RWPE1 (cell line): ENCODE measurements at places on chromosomes 1 and 21.

GRCh38 chr1:181936768-181937581 is 124.5 kb downstream of the ZNF648 start:
- DNase-seq: peak; percentile 61

- DNase-seq: peak; percentile 71
Measured at GRCh38 chr1:203127666-203128430, at the start of gene ADORA1. Gene ADORA1 (plus strand): TSS chr1:203127726. CDS start chr1:203128842, 1,116 bp downstream.

DNA sequence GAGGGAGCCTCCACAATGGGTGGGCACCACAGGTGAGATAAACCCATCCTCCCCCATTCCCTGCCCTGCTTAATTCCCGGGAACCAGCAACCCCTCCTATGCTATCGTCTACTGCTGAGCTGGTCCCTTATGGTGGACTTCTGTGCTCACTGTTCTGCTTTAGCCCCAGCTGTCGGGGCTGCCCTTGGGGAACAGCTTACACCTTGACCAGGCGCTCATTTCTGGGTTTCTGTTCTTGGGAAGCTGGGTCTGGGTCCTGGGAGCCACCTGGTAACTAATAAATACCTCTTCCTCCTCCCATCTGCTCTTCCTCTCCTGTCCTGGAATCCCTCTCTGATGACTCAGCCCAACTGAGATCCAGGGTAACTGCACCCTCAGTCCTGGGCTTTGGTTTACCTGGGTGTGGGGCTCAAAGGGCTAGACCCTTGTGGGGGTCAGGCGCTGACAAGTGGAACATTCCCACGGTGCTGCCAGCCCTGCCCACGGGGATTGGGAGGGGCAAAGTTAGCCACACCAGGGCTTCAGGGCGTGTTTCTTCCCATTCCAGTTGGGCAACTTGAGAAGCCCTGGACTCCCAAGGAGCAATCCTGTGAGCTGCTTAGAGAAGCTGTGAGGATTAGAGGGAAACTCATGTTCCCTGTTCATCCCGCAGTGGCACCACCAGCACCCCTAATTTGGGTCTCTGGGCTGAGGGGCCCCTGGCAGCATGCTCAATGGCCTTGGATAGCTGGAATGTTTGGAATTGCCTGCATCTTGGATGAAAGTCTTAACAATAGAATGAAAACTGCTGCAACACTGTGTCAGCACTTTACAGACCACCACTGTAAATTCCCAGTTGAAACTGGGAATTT is 1.6 kb downstream of the PCAT6 start:
- DNase-seq: peak; percentile 59

DNA sequence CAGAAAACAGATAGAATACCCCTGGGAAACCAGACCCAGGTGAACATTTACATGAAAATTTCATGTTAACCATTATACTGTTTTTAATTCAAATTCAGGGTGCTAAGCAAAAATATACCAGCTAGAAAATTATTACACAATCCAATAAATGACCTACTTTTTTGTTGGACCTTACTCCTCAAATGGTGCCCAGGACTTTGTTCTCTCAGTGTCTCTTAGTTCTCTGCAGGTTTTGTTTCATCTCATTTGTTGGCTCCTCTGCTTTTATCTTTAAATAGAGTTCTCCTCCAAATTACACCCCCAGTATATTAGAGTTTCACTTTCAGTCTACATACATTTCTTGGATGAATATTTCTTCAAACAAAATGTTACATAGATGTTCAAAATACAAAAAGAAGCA is 314.8 kb downstream of the TPR start:
- DNase-seq: no peak

- peak; percentile 91 for DNase-seq
Measured at GRCh38 chr1:172638885-172639831, 19.7 kb upstream of the FASLG start.

- no peak for DNase-seq
Measured at GRCh38 chr1:160608941-160609340, 29.6 kb upstream of the CD84 start.
